ENCODE measurements at places on chromosomes 11 and 22.
A peak's percentile ranks its signal among the peaks of the same experiment; 100 is the strongest.

DNA sequence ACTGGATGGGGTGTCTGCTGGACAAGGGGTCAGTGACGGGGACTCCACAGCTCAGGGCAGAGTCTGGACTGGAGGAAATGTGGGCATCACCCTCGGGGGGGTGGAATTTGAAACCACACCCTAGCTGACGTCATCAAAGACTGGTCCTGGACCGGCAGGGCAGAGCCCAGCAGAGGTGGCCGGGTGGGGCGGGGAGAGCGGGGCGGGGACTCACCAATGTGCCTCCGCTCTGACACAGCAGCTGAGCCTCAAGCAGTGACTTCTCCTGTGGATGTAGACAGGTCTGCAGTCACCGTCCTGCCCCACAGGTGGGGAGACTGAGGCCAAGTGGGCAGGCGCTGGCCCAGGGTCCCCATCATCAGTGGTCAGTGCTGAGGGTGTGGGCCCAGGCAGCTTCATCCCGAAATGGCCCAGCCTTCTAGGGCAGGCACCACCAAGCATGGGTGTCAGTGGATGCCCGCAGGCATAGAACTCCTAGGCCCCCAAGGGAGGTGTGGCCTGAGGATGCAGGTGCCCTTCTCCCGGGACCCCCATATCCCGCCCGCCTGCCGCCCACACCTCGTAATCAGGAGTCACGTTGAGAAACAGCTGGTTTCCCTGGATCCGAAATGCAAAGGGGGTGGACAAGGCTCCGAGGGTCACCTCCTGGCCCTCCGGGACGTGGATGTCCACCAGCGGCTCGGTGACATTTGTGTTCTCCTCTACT, 603 bp downstream of the CDHR5 start:
- DNase-seq = no peak

DNA sequence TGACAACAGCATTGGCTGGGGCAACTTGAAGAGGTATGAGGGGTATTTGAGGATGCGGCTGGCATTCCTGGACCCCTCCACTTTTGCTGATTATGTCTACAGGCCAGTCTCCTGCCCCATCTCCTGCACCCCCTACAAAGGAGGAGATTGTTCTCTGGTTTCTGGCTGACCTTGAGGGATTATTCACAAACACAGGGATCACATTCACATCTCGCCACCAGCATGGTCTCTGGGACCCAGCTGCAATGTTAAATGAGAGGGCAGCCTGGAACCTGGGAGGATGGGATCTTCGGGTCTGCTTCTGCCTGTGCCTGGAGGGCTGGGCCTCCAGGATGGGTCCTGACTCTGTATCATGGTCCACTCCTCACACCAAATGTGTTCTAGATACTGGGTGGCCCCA, 32.8 kb upstream of the MYEOV start:
- no peak for DNase-seq

GRCh38 chr22:49670456-49671330, 157.0 kb downstream of the BRD1 start:
- DNase-seq = no peak

DNA sequence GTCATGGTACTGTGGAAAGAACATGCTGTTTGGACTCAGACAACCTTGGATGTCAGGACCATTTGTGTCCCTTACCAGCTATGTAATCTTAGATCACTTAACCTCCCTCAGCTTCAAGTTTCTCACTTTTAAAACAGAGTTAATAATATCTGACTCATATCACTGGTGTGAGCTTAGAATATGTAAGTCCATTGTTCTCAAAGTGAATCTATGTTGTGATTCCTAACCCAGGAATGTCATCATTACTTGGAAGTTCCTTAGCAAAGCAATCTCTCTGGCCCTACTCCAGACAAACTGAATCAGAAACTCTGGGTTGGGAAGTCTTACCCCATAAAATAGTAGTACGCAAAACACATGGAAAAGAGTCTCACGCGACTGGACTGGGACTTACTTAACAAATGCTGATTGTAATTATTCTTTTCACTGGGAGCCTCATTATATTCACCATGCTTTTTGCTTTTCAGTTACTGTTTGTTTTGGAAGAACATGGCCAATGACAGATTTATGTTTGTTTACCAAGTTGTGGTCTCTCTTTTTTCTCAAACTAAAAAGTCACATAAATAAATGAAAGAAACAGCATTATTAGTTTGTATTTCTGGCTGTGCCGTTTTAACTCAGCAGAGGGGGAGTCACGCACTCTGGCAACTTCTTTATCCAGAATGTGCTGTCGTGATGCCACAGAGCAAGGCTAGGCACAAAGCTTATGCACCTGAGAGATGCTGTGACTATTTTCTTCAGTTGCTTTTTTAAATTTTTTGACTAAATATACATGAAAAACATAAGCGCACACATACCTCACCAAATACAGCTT, 217.7 kb upstream of the CTSC start:
- DNase-seq = no peak

- no peak for DNase-seq
These were observed 64.3 kb downstream of the BTG4 start for GRCh38 chr11:111447931-111448330.

DNA sequence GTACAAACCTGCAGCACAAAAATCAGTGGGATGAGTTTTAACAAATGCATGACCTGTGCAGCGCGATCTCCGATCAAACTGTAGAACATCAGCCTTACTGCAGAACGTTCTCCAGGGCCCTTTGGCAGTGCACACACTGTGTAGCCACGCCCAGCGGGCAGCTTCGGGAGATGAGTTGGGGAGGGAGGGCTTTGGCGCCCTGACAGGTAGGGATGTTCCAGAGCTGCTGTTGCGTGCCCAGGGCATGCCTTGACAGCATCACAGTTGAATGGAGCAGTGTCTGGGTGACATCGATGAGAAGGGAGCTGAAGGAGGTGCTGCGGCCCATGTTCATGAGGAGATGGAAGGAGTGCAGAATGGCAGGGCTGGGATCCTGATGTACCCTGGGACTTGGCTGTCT, 80.2 kb downstream of the TBC1D22A start:
- no peak for DNase-seq

DNA sequence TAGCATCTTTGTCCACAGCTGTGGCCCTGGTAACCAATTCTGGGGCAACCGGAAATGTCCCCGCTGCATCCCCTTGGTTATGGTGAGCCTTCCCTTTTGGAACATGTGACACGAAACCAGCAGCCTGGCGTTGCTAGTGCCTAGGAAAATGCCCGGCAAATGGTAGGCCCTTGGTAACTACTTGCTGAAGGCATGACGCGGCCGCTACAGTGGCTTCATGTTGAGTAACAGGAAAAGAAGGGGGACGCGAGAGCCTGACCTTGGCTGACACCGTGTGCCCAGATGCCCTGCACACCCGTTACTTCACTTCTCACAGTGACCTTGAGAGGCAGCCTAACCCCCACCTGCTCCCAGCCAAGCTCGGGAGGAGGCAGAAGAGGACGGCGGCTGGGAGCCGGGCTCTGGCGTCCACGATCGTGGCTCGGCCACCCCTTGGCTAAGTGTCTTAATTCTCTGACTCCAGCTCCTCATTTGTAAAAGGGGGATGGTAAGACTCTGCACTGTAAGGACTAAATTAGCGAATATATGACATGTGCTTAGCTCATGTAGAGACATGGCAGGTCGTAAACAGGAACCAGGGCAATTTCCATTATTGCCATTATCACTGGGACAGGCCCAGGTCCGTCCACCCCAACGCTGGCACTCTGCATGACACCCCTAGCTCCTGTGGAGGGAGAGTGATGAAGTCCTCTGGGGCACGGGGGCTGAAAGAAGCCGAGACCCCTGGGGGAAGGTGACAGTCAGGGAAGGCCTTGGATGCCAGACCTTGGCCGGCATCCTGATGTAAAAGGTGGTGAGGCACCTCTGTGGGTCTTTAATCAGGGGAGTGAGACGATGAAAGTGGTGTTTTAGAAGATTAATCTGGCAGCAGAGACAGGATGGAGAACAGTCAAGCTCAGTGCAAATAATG, 18.9 kb downstream of the IFT27 start:
- DNase-seq = no peak

GRCh38 chr11:82546661-82547557, 186.8 kb downstream of the FAM181B start:
- DNase-seq = peak; percentile 7

DNA sequence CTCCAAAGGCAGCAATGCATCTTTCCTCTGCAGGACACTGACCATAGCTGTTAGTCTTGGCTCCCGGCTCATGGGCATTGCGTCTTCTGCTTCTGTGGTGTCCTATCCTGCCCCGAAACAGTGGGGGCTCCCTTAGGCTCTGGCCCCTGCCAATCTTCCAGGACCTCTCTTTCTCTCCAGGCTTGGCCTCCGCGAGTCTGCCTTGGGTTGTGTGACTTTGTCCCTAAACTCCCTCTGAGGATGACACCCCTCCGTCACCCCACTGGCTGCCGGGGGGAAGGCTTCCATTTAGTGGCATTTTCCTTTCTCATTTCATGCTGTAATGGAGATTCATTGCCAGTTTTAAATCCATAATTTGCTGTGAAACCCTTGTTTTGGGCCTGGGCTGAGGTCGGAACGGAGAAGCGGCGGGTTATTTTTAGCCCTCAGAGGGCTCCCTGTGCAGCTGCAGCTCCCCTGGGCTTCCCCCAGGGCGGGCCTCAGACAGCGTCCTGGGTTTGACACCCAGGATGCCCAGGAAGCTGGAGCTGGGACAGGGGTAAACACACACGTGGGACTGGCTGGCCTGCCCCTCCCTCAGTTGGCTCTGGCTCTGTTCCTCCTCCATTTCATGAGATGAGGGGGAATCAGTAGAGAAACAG, 156.1 kb downstream of the ST3GAL4 start:
- no peak for DNase-seq

DNA sequence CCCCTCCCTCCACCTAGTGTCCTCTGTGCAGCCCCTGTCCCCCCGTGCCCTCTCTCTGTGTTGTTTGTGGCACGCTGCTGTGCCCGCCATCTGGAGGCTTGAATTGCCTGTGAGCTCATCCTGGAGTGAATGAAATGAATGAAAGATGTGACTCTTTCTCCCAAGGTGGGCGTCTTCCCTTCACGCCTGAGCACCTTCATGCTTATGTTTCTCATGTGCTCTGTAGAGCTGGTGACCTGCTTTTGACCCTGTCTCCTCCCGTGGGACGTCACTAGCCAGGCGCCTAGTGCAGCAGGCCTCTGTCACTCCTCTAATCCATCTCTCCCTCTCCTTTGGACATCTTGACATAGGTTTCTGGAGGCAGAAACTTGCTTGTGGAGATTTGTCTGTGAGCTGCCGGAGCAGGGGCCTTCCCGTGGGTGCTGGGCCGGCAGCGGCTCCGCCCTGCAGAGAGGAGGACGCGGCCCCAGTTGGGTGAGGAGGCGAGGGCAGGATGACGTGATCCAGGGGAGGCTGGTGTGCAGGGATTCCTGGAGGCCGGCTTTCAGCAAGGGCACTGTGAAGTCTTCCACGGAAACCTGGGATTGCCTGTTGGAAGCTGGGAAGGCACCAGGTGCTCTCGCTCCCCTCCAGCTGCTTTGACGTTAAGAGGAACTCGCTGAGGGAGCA, 40.6 kb downstream of the MUC6 start:
- DNase-seq = no peak

GRCh38 chr11:69051381-69052342, 2.9 kb downstream of the TPCN2 start:
- no peak for DNase-seq

DNA sequence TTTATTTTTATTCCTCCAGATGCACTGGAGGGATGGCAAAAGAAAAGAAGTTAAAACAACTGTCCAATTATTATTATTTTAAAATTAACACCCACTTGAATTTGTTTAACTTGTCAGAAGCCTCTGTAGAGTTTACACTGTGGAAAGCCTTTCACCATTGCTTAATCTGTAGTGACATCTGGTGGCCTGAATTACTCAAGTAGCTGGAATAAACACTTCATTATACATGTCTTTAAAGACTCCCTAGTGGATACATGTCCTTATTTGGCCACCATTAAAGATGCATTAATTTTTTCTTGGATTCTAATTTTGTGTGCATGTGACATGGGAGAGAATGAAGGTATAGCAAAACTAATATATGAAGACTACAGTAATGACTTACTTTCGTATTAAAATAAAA, 1496.5 kb downstream of the FAM181B start:
- peak; percentile 80 for DNase-seq

GRCh38 chr22:45446216-45446615, 32.7 kb downstream of the RIBC2 start:
- no peak for DNase-seq

Data from Ammon's horn (tissue), 1 donor.